ENCODE measurements at places on chromosomes 16 and 17.

DNA sequence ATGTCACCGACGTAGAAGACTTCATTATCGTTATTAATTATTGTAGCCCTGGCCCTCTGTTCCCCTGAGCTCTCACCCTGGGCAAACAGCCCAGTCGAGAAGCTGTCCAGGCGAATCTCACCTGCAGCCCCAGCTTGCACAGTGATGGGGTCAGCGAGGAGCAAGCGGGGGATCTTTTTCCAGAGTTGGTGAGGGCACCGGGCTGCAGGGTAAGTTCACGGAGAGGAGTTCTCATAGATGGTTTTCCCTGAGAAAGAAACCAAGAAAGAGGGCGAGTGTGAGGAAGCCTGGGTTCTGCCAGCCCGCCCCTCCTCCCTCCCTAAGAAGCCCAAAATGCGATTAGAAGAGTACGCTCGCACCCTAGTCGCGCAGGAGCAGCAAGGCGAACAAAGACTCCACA is 436 bp downstream of the SPAG5 start:
- no peak for DNase-seq

DNA sequence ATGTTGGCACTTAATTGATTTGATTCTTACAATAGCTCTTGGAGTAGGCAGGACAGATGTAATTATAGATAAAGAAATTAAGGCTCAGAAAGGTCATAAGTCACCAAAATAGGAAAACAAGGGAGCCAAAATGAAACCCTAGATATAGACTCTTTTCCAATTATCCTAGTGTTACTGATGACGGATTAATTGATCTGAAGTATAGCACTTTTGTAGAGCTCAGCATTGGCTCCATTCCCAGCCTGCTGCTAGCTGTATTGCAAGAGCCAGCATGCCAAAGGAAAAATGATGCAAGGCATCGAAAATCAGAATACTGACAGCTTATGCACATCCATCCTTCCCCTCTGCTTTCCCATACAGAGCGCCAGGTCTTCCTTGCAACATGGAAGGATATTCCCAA is 21.6 kb upstream of the RASL10B start:
- DNase-seq: no peak

DNA sequence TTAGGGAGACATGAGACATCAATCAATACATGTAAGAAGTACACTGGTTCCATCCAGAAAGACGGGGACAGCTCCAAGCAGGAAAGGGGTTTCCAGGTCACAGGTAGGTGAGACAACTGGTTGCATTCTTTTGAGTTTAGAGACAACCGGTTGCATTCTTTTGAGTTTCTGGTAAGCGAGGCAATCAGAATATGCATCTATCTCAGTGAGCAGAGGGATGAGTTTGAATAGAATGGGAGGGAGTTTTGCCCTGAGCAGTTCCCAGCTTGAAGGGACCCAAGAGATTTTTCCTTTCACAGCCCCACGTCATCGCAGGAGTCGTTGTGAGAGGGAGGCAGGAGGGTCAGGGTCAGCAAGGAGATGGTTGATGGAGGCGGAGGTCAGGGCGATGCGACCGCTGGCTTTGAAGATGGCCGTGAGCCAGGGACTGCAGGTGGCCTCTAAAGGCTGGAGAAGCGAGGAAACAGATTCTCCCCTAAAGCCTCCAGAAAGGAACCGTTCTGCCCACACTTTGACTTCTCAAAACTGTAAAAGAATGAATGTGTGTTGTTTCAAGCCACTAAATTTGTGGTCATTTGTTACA is 36.5 kb downstream of the IRF8 start:
- DNase-seq: no peak

DNA sequence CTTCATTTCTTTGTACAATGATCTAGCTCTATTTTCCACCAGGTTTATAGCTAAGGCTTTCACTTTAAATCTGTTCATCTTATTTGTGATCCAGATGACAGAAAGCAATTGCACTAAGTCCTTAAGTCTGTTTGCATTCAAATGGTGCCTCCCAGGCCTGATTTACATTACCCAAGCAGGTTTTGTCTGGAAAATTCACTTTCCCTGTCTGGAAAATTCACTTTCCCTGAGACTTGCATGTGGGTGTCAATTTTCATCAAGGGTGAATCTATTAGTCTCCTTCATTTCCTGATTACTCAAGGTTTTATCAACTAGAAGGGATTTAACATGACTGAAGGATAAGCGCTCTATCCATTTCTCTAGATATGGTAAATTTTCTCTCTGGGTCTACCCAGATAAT is 1480.2 kb upstream of the GOT2 start:
- DNase-seq: no peak

- no peak for DNase-seq
These were observed 2.5 kb upstream of the ZFHX3 start for GRCh38 chr16:73050201-73051099.

DNA sequence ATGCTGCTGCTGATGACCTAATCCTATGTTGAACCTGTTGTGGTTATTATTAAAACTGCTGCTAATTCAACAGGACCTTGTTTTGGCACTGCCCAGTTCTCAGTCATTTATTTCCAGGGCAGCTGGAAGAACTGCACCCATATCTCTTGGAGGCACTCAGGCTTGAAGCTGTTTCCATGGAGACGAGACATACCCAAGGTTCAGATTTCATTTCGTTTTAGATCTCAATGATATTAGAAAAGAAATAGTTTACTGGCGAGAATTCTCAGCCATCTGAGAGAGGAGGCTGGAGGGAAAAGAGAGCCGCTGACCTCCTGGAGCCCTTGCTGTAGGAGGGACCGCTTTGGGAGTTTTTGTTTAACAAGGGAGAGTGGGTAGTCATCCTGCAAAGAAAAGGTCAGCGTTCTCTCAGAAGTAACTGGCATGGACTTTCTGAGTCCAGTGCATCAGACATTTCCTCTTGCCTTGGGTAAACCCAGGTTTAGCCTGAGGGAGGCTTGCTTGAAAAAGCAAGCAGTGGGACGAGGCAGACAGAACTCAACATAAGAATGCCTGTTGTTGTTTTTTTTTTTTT is 75.4 kb downstream of the YPEL2 start:
- peak; percentile 64 for DNase-seq

DNA sequence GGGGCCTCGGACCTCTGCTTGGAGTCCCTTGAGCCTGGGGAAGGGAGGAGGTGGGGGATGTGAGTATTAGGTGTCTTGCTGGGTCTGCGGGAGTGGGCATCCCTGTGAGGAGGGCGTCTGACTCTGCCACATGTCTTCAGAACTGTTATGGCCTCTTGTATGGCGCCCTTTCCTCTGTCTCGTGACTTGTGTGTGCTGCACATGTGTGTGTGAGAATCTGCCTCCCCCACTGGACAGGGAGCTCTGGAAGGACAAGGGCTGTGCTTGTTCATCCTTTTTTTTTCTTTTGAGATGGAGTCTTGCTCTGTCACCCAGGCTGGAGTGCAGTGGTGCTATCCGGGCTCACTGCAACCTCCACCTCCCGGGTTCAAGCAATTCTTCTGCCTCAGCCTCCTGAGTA is 33.4 kb downstream of the ARHGAP23 start:
- no peak for DNase-seq

- peak; percentile 37 for DNase-seq
These were observed 29.7 kb downstream of the FAM222B start for GRCh38 chr17:28812748-28813377.

GRCh38 chr17:51352798-51353197 is 92.5 kb downstream of the UTP18 start:
- DNase-seq: no peak

DNA sequence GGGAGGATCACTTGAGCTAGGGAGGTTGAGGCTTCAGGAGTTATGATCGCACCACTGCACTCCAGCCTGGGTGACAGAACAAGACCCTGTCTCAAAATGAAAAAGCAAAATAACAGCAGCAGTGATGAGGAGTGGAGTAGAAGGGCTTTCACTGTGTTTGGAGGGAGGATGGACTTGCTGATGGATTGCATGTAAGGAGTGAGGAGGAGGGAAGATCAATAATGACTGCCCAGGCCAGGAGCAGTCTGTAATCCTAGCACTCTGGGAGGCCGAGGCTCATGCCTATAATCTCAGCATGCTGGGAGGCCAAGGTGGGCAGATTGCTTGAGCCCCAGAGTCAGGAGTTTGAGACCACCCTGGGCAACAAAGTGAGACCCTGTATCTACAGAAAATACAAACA is 14.8 kb upstream of the CNEP1R1 start:
- DNase-seq: no peak

- DNase-seq: no peak
These were observed 126.8 kb upstream of the PSMD7 start for GRCh38 chr16:74169687-74170376.

GRCh38 chr17:40180694-40181093 is 3.4 kb downstream of the RAPGEFL1 start:
- DNase-seq: no peak

DNA sequence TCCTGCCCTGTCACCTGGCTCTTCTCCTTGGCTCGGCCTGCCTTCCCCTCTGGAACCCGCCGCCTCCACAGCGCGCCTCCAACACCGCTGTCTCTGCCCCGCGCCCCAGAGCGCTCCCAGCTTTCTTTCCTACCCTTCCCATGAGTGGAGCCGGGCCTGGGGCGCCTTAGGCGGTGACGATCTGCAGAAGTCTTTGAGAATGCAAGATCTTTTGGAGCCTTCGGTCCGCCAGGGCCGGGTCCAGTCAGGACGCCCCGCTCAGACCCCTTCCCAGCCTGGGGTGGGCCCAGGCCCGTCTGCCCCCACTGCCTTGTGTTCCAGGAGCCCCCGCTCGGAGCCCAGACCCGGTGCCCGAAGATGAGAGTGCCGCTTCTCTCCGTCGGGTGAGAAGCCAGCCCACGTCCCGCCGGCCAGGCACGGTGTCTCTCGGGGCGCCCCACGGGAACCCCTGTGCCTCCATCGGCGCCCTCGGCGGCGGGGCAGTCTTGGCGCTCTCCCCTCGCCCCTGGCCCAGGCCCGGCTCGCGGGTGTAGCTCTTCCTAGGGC is 40.0 kb downstream of the MRM1 start:
- DNase-seq: no peak

DNA sequence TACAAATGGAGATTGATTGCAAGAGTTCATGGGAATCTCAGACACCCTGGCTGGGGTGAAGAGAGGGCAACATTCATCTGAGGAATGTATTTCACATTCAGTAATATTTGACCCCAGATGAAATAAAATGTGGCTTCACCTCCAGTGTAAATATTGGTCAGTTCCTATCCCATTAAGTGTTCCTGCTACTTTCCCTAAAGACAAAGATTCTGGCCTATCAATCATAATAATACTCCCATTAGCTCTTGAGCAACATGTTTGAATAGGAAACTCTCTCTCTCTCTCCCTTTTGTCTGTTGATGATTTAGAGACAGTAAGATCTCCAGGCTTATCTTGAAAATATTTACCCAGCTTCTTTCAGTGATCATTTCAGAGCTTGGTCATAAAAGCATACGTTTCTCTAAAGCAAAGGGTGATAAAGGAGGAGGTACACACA is 70.1 kb downstream of the KCNJ2 start:
- DNase-seq: no peak

GRCh38 chr17:33942414-33942813 is 312.7 kb upstream of the CCL2 start:
- no peak for DNase-seq

DNA sequence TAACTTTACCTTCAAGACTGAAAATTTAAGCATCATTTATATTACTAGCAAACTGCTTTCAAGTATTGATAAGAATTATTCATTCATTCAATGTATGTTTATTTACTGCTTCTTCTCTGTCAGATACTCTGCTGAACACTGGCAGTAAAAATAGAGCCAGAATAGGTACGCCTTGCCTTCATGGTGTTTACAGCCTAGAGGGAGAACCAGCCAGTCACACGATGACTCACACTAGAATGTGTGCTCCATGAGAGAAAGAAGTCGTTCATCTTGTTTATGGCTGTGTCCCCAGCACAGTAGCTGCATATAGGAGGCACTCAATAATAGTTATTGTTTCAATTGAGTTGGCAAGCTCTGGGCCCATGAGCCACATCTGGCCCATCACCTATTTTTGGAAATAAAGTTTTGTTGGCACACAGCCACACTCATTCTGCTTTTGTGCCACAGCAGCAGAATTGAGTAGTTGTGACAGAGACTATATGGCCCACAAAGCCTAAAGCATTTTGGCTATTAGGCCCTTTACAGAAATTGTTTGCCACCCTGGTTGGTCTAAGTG is 84.2 kb downstream of the TMC6 start:
- no peak for DNase-seq

- DNase-seq: no peak
These were observed 1.2 kb downstream of the CDT1 start for GRCh38 chr16:88804552-88805339.

DNA sequence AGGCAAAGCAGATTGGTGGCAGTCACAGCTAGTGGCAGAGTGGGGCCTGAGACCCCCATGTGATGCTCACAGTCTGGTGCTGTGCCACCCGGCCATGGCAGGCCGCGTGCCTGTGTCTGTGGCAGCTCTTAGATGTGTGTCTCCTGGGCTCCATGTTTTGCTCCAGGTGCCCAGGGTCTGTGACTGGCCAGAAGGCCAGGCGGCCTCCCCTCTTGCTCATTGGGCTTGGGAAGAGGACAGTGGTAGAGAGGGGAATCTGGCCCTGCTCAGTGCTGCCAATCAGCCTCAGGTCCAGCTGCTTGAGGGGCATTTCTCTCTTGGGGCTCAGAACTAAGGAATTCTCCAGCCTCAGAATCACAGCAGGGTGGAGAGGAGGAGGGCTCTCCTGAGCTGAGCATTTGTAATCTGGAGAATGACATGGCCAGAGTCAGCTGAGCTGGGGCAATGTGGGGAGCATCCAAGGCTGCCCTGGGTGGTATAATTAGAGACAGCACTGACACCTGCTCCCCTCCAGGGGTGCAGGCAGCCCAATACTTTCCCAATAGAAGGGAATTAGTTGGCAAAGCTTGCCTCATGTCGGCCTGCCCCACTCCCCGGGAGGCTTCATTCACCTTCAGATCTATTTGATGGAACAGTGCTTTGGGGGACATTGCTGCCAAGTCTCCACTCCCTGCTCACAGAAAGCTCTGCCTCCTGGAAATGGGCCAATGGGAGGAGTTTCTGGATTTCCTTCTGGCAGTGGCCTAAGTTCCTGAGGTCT is 2.7 kb upstream of the LASP1NB start:
- DNase-seq: peak; percentile 52

GRCh38 chr16:62254847-62255246 is 218.6 kb upstream of the CDH8 start:
- no peak for DNase-seq

- DNase-seq: no peak
These were observed 421 bp downstream of the STAT3 start for GRCh38 chr17:42387661-42388380.

- DNase-seq: no peak
These were observed 164.6 kb downstream of the VPS53 start for GRCh38 chr17:550041-550398.

- no peak for DNase-seq
These were observed 26.7 kb downstream of the PLD6 start for GRCh38 chr17:17179371-17179827.

- peak; percentile 55 for DNase-seq
These were observed 7.1 kb upstream of the AKTIP start for GRCh38 chr16:53509906-53510703.

- DNase-seq: peak; percentile 81
These were observed 1.6 kb upstream of the PPP1R9B start for GRCh38 chr17:50151937-50152547.

GRCh38 chr17:77208217-77208808 is 67.5 kb downstream of the SEC14L1 start:
- DNase-seq: peak; percentile 81

- DNase-seq: no peak
These were observed 17.6 kb downstream of the NOD2 start for GRCh38 chr16:50711040-50711439.

All from HFFc6 (cell line).